ENCODE measurements at places on chromosomes 13 and 19.

- no peak for DNase-seq
Measured at GRCh38 chr19:51706296-51706695, 13.2 kb downstream of the SPACA6 start.

DNA sequence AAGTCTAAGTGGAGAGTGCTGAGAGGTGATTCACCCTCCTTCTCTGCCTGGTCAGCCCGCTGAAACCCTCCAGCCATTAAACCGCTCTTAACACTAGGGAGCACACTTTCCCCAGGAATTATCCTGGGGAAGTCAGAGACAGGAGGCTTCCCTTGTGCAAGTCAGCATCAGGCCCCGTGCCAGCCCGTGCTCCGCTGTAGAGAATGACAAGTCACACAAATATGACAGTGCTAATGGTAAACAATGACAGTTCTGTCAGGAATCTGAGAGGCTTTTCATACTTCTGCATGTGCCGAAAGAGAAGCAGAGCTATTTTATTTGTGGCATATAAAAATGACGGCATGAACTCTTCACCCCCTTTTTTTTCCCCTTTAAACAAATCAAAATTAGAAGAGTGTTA is 816.9 kb upstream of the SLC10A2 start:
- DNase-seq, result peak; percentile 80

DNA sequence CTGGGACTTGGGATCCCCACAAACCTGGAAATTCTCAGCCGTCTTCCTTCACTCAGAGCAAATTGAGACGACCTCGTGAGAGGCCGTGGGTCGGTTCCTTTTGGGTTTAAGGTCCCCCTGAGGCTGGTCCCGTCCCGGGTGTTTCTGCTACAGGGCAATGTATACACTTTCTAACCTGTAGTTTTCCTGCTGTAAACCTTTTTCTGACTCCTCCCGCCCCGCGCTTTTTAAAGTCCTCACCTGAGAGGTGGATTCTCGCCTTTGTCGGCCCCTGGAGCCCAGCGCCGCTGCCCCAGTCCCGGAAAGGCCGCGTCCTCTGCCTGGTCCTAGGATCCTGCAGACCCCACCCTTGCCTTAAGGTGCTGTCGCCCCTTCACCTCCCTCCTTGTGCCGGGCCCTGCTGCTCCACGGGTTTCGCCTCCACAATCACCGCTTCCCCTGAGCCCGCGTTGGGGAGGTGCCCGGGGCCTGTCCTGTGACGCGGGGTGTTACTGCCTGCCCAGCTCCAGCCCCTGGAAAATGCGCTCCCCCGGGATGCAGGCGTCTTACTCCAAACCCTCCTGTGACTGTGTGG is 391 bp downstream of the ZNF761 start:
- no peak for DNase-seq

DNA sequence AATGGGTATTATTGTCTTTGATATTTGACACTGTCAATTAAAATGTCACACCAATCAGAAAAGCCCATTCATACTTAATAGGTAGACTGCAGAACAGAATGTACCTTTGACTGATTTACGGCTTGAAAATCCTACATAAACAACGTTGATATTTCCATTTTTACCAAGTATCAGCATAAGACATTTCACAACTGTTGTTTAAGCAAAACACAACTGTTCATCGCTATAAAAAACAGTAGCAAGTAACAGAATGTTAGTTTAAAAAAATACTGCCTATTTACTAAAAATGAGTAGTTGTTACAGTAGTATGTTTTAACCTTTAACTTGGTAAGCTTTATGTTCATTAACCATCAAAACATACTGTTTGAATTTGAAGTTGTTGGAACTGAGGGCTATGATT is 1096.6 kb downstream of the PCDH17 start:
- no peak for DNase-seq

DNA sequence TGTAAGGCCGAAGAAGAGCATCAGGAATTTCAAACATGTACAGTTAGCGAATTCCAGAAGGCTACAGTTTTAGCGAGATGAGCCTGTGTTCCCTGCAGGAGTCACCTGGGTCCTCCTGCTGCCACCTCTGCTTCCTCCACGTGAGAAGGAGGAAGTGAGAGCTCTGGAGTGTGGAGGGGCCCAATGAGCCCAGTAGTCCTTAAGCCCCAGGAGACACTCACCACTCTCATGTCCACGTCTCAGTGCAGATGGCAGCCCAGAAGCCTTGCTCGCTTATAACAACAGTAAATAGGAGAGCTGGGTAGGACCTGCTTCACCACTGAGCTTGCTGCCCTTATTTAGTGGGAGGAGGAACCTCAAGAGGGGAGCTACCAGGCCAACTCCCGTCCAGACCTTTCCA is 44.3 kb downstream of the SERP2 start:
- no peak for DNase-seq

- DNase-seq, result no peak
Measured at GRCh38 chr13:109355166-109355565, 431.2 kb downstream of the IRS2 start.

DNA sequence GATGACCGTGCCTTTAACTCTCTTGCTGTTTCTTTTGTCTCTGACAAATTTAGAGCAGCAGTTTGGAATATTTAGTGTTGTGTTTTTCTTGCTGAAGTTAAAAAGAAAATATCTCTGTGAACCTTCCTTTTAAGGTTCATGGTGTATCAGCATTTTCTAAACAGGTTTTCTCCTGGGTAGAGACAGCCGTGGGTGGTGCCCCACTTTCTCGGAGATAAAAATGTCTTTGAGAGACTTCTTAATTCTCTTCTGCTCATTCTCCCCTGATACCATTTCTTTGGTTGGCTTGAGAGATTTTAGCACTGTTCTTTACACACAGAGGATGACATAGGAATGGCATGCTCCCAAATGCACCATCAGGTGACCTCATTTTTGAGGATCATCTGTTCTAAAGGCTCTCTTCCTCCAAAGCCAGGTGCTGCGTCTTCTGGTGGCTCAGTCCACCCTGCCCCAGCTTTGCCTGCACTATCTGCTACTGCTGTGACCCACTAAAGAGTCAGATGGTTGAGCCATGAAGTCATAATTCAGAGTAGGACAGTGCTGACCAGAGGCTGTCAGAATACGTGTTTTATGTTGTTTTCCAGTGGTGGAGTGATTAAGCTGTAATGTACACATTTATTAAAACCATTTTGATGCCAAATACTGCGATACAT is 90.3 kb upstream of the SLC10A2 start:
- no peak for DNase-seq

GRCh38 chr19:39670998-39671397 is 15.3 kb downstream of the LGALS16 start:
- DNase-seq, result no peak

DNA sequence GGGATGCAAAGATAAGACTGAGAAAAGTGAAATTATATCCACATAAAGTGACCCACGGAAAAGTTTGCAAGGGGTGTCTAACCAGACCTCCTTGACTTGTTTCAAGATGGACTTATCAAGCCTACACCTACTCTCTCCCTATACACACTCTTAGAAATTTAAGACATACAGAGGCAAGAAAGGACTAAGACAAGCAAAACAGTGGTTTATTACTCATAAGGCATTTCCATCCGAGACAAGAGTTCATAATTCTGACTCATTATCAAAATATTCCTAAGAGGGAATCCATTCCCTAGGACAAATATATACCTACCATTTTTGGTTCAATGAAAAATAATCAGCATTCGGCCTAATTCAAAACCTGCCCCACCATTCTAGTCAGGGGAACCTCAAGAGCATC is 232.6 kb upstream of the GPC6 start:
- no peak for DNase-seq

DNA sequence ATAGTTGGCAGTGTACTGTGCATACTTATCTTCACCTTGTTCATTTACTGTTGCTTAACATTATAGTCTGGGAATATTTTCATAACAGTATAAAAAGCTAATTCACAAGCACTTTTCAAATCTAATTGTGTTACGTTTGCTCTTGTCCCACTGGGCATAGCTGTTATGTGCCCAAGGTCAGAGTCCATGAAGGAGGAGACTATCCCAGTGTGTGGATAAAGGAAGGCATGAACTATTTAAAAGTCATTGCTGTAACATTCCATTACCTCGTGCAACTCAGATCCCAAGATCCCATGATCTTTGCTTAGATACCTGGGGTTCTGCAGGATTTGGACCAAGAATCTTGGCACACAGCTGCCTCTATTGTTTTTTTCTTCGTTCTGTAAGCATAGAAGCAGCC is 35.1 kb upstream of the RFXAP start:
- no peak for DNase-seq

DNA sequence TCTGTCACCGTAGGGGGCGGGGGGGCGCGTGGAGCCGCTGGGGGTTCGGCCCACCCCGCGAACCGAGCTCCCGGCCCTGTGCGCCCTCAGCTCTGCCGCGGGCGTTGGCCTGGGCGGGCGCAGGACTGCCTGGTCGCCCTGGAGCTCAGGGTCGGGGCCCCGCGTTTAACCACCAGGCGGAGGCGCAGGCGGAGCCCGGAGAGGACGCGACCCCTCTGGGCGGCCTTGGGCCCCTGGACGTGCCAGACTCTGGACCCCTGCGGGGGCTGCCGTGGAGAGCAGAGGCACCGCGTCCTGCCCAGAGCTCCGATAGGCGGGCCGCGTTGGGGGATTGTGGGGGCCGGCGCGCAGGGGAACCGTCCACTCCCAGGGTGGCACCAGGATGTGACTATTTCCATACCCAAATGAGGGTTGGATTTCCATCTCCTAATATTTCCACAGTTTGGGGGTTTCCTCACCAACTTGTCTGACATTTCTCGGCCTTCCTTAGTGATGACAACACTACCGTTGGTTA is 13.0 kb upstream of the USP29 start:
- no peak for DNase-seq

DNA sequence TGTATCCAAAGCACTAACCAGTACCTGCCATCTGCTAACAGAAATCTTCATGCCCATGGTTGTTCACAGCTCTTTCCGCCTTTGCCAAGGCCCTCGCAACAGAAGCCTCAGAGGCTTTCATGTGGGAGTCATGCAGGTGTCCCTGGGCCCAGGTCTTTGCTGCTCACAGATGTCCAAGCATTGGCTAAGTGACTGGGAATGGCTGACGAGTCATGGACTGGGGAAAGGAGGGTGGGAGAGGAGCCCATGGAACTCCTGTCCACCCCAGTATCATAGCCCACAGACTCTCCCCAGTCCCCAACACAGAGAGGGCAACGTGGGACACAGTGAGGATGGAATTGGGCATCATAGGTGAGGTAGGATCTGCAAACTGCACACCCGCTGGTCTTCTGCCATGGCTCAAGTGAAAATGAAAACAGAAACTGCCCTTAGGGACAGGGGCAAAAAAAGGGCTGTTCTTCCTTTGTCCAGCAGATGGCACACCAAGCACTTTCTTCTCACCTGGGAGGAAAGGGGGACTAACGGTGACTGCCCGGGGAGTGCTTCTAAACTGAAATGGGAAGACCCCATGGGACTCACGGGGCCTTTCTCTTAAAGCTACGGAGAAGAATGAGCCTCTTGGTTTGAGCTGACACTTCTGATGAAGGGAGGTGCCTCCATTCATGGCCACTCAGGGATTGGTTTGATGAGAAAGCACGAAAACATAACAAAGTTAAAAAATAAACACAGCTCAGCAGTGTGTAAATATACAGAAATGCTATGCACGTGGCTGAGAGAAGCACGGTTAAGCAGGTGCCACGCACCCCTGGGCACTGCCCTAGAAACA is 11.1 kb upstream of the DHRS12 start:
- DNase-seq, result no peak

DNA sequence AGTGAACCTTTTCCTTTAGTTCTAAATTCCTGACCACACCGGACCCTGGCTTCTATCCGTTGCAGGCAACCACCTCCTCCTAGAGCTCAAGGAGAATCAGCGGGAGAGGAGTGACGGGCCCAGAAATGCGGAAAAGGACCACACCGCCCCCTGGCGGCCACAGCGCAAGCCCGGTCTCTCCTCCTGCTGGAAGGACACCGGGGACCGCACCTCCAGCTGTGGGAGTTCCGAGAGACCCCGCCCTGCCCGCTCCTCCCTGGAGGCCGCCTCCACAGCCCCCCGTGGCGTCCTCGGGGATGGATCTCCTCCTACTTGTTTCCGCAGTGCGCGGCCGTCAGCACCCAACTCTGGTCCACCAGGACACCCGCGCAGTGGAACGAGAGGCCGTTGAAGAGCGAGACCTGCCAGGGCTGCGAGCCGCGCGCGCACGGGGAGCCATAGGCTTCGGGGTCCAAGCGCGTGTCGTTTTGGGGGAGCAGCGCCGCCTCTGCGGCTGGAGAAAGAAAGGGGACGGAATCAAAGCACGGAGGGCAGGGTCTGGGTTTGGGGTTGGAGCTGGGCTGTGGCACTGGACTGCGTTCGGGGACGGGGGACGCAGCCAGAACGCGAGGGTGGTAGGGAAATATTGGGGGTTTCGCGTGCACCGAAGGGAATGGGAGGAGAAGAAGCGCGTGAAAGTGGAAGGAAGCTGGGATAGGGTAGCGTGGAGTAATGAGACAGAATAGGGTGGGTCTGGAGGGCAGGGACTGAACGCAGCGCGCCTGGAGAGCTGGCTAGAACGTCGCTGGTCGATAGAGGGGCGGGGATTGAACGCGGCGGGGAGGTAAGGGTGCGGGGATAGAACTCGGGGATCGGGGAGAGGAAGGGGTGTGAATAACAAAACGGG is 2.5 kb downstream of the KLK10 start:
- no peak for DNase-seq

GRCh38 chr13:43846496-43847158 is 32.9 kb downstream of the CCDC122 start:
- DNase-seq, result no peak

- DNase-seq, result no peak
Measured at GRCh38 chr13:27772651-27773425, 19.4 kb upstream of the GSX1 start.

GRCh38 chr13:29718694-29719093 is 123.2 kb upstream of the SLC7A1 start:
- no peak for DNase-seq

GRCh38 chr19:53422551-53422950 is 9.2 kb upstream of the ZNF761 start:
- DNase-seq, result no peak

DNA sequence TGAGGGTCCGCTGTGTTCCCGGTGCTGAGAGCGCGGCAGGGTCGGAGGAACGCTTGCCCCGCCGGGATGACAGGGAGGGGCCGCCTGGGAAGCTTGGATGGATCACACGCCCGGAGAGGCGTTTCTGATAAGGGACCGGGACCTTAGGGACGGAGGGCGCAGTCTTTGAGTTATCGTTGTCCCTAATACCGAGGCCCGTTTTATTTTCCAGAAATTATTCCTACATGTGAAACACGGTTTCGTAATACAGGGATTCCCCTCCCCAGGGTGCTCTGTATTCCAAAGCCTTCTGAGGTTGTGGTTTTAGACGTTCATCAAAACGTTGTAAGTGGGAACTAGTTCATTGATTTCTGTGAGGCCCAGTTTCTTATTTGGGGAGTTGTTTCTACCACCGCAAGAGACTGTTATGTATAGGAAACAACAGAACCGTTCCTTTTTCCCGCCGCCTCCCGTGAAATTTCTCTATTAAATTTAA is 752 bp downstream of the PDCD5 start:
- no peak for DNase-seq

DNA sequence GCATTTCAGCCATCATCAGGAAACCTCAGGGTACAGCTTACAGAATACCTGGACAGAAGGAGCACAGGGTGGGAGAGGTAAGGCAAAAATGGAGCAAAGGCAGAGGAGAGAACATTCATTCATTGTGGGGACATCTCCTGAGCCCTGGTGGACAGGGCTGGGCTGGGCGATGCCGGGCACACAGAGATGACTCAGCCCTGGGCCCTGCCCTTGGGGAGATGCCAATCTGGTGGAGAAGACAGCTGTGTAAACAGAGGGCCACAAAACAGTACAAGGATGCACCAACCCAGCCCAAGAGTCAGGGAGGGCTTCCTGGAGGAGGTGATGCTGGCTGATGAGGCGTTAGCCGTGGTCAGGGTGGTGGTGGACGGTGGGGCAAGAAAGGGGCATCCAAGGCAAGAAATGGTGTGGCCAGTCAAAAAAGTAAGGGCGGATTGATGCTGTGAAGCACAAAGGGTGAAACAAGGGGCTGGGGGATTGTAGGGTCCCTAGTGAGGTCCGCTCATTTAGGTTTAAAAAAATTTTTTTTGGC is 3.6 kb upstream of the HAS1 start:
- no peak for DNase-seq

Measured in glomerular endothelial cell (primary cell).